SK-N-MC (cell line): ENCODE measurements at places on chromosomes 1 and 21.

DNA sequence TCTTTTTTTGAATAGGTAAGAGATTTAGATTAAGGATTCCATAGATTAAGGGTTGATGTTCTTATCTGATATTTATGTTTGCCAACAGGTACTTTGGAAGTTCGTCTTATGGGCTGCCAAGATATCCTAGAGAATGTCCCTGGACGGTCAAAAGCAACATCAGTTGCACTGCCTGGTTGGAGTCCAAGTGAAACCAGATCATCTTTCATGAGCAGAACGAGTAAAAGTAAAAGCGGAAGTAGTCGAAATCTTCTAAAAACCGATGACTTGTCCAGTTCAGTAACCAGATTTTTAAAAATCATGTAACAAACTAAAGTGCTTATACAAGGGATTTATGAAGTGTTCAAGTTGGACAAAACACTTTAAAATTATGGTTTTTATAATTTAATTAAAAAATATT, 100.5 kb downstream of the PKN2 start:
- no peak for DNase-seq

- no peak for DNase-seq
Observed at GRCh38 chr1:162444903-162445302, 33.0 kb upstream of the SH2D1B start.

- no peak for DNase-seq
Observed at GRCh38 chr1:246417152-246417812, 89.8 kb downstream of the SMYD3 start.

GRCh38 chr1:1358433-1359271, at the start of gene MXRA8:
Gene MXRA8, minus strand, starts transcription at chr1:1358555. Its CDS starts 51 bp downstream, at chr1:1358504.
- DNase-seq: no peak

DNA sequence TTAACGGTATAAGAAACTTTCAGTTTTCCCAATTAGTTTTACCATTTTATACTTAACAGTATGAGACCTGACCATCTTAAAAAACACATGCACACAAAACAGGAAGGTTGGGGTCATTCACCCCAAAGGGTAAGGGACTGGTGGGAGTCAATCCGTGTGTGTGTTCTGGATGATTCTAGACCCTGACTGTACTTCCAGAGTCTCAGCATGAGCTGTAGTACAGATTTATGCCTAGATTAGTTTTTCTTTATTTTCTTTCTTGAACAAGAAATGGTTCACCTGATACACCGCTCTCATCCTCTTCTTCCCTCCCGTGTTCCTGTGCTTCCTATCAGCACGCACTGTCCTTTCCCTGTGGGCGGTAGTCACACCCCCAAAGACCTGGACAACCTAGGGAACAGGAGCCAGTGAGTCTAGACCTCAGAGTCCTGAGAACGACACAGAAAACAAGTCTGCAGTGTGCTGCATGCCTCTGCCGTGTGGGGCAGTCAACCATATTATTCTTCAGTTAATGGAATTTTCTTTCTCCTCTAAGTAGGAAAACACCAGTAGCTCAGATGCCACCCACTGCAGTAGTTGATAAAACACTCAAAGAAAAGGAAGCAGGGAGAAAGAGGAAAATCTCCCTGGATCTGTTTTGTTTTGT, 38.9 kb upstream of the MRPS6 start:
- no peak for DNase-seq
